Left cardiac atrium (tissue), 4 donors: ENCODE measurements at places on chromosomes 6 and 20.

DNA sequence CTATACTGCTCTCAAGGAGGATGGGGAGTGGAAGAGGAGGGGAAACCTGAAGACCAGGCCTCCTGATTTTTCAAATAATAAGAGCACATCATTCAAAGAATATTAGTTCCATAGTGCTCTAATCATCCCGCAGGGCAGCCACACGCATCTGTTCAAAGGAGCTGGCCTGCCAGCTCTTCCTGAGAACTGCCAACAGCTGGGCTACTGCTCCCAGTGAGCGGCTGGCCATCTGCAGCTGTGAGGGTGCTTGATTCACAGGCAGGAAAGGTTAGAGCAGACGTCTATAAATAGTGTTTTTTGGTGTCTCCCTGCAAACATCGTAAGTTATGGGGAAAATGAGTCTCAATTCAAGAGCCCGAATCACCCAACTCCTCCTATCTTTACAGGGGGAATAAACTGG is 17.3 kb downstream of the NSFL1C start:
- DNase-seq, result no peak

DNA sequence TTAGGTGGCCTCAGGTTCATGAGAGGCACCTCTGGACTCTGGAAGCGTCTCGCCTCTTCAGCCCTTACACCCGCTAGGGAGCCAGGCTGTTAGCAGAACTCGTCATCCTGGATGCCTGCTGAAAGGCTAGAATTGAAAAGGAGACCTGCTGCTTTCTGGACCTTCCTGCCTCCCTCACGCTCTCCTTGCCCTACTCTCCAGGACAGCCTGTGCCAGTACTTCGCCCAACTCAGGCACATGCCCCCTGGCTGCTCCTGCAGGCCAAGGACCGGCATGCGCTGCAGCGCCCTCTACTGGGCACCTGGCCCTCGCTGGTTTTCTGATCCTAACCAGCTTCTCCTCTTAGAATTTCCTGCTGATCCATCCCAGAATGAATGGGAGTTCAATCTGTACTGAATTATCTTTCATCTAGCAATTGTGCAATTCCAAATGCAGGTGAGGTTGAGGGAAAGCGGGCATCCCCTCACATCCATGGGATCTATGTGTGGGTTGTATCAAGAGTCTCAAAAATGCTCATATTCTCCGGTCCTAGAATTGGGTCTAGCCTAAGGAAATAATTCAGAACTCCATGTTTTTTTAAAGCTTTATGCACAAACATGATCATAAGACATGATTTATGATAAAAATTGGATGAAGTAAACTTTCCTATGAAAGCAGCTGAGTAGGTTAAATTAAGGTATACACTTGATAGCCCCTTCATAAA is 78.0 kb downstream of the PTPN1 start:
- peak; percentile 71 for DNase-seq

DNA sequence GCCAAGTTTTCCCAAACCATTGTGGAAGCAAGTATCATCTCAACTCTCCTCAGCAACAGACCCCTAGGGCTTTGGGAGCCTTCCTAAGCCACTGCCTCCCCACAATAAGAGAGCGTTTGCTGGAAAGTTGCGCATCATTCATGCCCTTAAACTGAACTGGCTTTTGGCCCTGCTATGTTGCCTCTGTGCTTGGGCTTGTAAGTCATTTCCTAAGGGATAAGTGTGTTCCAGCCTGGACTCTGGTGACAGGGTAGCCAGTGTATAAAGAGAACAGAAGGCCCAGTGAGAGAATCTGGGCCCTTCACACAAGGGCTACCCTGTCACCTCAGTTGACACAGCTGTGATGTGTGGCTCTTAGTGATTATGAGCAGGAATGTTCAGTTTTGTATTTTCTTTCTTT is 77.8 kb downstream of the COL9A1 start:
- no peak for DNase-seq

DNA sequence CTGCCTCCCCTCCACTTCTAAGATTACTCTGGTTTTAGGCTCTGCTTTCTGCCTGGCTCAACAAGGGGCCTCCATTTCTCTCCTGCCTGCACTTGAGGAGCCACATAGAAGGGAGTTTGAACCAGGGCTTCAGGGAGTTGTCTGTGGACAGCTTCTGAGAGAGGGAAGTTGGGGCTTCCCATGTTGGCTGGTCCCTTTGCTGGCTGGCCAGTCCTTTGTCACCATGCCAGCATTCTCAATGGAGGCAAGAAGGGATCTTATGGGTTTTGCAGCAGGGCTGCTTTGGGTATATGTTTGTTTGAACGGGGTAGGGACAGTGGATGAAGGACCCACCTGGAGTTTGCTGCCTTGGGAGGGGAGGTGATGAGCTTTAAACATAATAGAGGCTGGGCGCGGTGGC is 124.9 kb downstream of the CARMIL1 start:
- DNase-seq, result no peak

DNA sequence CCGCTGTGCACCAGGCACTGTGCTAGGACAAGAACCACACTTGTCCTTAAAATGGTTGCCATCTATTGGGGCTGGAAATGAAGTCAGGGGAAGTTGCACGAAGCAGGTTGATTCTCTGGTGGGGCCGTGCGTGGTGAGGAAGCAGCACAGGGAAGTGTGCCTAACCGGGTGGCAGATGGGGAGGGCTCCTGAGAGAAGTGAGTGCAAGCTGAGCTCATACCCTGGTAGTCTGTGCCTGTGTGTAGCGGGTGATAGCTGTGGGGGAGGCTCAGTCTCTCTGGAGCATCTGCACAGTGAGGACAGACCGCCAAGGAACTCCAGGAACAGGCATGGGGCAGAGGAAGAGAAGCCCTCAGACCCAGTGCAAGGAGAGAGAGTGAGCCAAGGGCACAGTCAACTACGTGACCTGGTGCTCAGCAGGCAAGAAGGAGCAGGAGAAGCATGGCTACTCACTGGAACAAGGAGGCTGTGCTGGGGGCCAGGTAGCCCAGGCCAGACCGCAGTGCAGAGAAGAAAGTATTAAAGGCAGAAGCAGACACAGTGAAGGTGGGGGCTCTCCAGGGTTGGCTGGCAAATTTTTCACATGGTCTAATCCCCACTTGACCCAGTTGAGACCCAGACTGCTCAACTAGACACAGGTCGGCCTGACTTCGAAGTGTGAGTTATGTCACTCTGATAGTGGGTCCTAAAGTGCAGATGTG is 155.0 kb downstream of the CDH26 start:
- no peak for DNase-seq

GRCh38 chr6:44100088-44100550 is 27.1 kb downstream of the MRPL14 start:
- no peak for DNase-seq

GRCh38 chr20:55471052-55472006 is 534.0 kb downstream of the CBLN4 start:
- DNase-seq, result no peak

DNA sequence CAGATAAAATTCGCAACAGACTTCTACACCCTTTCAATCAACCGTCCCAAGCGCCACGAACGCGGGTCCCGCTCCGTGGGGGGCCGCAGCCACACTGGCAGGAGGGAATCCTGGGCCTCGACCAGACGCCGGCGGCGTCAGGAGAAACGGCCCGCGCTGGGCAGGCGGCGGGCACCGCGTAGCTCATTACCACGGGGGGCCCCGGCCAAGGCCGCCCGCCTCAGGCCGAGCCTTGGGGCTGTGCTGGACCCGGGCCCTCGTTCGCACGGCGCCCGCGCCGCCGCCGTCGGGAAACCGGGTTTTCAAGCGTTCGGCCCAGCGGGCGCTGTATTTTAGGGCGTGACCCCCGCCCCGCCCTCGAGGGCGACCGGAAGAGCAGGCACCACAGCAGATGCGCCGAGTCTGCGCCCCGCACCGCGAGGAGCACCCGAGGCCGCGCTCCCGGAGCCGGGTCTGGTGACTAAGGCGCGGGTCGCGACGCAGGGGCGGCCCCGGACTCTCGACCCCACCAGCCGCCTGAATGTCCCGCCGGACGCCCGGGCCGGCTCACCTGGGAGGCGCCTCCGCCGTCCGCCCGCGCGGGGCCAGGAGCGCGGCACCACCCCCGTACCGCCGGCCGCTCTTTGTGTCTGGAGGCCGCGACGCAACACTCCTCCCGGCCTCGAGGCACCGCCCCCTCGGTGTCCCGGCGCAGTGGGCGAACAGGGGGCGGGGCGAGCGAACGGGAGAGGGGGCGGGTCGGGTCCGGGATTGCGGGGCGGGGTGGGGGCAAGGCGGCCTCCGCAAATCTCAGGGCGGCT is at the start of gene NINL:
Gene NINL (minus strand): TSS at position 627 of the 800 bp plus-strand sequence. CDS start 58,944 bp downstream, outside the sequence.
- DNase-seq, result peak; percentile 68

DNA sequence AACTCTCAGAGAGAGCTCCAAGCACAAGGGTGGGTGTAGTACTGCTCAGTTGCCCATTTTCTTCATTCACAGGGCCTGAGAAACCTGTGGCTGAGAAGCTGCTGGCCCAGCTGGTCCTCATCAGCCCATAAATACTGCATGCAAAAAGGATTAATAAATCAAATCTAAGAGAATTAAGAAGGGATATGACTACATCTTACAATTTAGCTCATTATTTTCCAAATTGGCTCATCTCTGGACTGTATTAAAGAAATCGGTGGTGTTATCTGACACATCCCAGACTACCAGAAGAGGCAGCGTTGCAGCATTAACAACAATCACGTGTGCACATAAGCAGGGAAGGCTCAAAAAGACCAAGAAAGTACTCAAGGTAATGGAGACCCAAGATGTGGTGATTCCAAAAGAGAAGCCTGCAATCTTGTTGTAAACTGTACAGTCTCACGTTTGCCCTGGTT is 90.7 kb downstream of the CD24 start:
- DNase-seq, result no peak

DNA sequence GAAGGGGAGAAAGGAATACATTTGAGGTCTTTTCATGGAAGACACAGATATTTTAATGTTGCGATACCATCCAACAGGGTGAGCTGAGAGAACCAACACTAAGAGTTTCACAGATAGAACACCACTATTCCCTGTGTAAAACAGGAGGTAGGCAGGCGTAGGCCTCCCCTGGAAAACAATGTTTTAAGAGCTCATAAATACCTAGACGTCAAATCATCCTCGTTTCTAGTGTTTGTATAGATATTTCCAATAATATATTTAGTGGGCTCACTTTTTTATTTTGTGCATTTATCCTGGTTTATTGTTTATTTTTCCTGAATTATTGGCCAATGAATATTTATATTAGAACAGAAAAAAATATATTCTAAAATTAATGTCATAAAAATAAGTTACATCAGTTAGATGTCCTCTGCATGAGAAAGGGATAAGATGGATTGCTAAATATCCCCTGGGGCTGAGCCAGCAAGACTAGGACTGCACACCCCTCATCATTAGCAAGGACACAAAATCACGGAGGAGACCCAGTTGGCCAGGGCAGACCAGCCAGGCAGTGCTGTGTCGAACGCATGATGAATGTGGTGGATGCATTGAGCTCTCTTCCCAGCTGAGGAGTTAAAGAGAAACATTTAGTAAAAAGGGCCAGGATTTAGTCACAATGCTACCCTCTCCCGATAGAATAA is 380.5 kb downstream of the C6orf118 start:
- no peak for DNase-seq

DNA sequence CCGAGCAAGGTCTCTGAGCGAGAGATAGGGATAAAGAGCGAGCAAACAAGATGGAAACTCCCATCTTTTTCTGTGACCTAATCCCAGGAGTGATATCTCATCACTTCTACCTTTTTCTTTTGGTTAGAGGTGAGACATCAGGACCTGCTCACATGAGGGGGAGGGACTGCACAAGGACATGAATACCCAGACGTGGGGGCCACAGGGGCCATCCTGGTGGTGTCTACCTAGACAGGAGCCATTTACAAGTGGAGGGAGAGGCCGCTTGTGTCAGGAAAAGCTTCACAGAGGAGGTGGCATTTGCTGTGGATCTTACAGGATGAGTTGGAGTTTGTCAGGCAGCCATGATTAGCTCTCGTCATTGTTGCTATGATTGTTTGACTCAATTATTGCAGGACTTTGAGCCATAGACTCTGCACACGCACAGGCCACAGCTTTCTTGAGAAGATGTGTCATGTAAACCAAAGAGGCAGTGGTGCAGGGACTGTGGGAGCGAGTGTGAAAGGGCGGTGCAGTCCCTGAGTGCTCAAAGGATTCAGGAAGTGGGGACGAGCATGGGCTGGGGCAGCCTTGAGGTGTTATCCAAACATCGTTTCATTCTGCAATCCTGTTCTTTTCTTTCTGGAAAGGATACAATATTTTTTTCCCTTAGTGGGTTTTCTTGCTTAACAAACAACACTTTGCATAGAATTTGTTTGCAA is 7.7 kb downstream of the NPEPL1 start:
- DNase-seq, result no peak

DNA sequence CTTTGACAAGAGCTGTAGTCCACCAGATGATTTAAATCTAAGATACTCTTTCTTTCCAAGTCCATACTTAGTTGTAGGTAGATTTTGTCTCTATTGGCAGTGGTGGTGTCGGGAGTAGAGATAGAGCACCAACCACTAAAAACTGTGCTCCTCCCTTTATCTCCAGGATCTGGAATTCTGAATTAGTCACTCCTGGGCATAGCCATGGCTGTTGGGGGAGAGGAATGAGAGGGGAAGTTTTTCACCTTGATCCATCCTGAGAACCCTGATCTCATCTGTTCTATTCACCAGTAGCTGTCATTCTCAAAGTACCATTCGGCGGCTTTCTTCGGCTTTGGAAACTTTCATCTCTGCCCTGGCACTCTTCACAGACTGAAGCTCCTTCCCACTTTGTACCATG is 35.6 kb upstream of the NKX2-4 start:
- no peak for DNase-seq

DNA sequence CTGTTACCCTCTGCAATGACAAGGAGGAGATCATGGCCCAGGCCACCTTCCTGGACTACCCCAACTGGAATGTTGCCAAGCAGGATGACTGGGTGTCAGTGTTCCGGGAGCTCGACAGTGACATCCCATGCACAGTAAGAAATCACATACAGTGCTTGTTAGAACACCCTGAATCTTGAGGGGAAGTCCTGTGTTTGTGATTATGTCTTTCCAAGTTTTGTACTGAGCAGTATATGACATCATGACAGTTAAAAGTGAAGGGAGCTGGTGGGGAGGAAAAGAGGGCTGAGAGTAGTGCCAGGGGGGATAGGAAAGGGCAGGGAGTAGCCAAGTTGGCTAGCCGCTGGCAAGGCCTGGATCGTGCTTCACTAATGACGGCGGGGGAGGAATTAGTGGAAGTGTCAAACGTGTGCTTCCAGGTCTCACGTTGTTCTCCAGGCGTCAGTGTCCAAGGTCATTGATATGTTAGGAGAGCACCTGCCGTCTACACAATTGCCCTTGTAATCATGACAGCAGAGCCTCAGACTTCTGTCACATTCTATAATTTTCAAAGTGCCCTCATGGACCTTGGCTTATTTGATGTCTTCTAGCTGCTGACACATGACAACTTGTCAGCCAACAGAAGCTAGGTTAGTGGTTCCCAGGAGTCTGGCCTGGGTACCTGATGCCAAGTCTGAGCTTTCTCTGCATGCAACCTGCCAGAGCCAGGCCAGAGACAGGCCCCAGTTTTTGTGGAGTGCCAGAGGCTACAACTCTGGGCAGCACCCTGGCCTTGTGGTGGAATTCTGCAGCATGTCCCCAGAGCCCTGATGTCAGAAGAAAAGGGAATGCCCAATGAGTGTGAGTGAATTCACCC is 18.8 kb downstream of the CFAP61 start:
- DNase-seq, result no peak

GRCh38 chr6:15875797-15876196 is 213.0 kb upstream of the DTNBP1 start:
- no peak for DNase-seq

- DNase-seq, result no peak
These were observed 1040.0 kb upstream of the MAP3K7 start for GRCh38 chr6:91626911-91627310.
